Muscle of arm (tissue), 14 donors: ENCODE measurements at places on chromosomes 3 and 15. TPM values are rescaled to one million over a fixed set of nuclear protein-coding genes. Genes with fewer than 3 reads are reported as not detected.

DNA sequence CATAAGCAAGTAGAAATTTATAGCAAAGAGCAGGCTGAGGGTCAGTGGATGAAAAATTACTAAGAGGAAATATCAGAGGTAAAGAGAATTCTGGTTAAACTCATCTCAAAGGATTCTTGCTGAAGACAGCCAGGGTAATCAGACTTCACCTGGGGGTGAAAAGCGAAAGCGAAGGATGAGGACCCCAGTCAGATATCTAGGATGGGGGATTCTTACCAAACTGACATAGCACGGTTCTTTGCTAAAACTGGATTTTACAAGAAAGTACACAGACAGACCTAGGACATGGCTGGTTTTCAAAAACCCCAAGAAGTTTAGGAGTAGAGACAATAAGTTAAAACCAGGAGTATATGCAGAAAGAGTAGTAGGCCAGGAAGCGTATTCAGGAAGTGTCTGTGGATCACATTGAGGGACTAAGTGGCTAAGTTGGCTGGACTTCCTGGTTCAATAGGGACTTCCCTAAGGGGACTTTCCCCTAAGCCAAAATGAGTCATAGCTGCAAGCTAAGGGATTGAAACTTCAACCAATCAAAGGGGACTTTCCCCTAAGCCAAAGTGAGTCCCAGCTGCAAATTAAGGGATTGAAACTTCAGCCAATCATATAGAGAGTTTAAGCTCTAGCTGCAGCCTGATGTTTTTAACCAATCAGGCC lies 2.4 kb upstream of the CFAP91 start:
- no peak for DNase-seq

DNA sequence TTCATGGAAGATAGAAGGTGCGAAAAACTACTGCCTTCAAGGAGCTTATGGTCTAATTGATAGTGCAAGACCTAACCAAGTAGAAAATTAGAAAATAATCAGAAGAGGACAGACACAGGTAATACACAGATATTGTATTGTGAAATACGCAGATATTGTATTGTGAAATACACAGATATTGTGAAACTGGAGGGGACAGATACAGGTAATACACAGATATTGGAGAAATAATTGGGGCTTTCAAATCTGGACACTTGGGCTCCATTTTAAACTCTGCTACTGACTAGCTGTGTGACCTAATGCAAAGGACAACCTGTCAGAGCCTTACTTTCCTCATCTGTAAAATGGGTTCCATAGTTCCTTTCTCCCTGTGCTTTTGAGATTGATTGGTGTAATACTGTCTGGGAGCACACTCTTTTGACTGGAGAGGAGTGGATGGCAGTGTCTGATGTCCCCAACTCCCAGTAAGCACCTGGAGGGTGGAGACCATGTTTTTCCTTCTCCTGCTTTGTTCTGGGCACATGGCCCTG lies 272.8 kb downstream of the TLE3 start:
- DNase-seq = no peak

DNA sequence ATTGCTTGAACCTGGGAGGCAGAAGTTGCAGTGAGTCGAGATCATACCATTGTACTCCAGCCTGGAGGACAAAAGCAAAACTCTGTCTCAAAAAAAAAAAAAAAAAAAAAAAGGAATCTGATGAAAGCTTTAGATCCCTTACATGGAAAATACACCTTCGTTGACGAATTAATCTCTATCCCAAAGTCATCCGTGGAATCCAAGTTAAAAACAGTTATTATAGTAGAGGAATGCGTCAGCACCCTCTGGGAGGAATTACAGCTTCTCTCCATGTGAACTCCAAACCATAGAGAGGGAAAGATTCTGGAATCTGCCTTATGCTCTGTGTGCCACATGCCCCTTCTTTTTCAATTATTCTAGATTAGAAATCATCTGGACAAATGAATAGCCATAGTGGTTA lies 192.3 kb upstream of the C2CD4B start:
- no peak for DNase-seq

- DNase-seq = no peak
Measured at GRCh38 chr15:79991826-79992225, 20.8 kb upstream of the BCL2A1 start.

The PLA2G4B gene
- polyA plus RNA-seq = 7.5 TPM

DNA sequence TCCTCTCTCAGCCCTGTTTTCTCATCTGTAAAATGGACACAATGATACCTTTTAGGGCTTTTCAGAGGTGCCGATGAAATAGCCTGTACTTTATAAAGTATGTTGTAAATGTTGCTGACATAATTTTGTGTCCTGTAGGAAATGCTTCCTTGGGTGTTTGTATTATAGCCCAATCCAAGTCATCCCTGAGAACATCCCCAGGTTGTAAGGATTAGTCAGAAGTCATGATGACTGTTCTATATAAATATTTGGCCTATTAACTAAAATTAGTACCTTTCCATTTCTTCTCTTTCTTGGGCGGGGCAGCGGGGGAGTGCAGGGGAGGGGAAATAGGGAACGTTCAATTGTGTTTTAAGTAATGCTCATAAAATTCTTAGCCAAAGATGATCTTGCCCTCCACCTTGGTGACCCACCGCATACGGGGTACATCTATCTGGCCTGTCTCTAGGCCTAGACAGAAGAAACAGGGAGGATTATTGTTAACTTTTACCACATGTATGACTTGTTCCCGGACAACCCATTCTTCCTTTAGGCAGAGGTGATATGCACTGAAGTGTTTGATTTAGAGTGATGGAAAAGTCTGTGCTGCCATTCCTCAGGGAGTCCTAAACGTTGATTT lies 120.7 kb downstream of the VGLL4 start:
- no peak for DNase-seq

The CALML4 gene
- polyA plus RNA-seq = 17.7 TPM

The SH2D7 gene
- polyA plus RNA-seq = 0.27 TPM

DNA sequence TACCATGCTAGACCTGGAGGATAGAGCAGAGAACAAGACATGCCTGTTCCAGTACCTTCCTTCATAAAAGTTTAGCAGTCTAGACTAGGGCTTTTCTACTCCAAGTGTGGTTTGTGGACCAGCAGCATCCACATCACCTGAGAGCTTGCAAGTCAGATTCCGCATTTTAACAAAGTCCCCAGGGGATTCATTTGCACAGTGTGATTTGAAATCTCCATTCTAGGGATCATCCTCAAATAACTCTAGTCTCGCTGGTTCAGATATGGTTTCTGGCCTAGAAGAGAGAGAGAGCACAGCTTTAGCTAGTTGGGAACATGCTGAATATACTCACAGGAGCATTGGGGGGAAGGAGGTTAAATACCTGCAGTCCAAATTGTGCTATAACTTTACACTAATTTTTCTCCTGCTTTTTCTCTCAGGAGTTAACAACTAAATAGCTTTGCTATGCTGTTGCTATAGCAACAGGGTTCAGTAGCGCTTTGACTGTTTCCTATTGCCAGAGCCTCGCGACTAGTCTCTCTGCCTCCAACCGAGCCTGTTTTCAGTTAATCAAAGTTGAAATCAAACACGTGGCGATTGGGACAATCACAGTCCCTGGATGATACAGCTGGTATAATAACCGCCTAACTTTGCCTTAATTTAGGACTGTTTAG lies 64.0 kb upstream of the RASGRF1 start:
- DNase-seq = peak; percentile 9

The P2RY1 gene
- 8.7 TPM for polyA plus RNA-seq

DNA sequence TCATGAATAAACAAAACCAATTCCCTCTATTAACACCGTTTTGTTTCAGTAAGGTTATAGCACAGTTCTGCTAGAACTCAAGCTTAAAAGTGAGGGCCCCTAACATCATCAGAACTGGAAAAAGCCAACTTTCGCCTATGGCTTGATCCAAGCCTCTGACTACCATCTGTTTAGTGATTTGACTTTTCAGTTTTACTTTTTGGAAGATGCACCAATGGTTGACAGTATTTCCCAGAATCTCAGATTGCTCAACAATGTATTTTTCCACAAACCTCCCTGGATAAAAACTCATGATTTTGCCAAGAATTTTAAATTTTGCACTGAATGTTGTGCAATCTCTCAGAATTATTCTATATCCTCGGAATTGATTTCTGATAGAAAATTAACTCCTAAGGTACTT lies 190.7 kb downstream of the LSAMP start:
- DNase-seq = peak; percentile 70

- no peak for DNase-seq
Measured at GRCh38 chr3:126390201-126390600, 4.5 kb upstream of the CFAP100 start.

- no peak for DNase-seq
Measured at GRCh38 chr3:42631620-42632019, 21.9 kb upstream of the ZBTB47 start.

DNA sequence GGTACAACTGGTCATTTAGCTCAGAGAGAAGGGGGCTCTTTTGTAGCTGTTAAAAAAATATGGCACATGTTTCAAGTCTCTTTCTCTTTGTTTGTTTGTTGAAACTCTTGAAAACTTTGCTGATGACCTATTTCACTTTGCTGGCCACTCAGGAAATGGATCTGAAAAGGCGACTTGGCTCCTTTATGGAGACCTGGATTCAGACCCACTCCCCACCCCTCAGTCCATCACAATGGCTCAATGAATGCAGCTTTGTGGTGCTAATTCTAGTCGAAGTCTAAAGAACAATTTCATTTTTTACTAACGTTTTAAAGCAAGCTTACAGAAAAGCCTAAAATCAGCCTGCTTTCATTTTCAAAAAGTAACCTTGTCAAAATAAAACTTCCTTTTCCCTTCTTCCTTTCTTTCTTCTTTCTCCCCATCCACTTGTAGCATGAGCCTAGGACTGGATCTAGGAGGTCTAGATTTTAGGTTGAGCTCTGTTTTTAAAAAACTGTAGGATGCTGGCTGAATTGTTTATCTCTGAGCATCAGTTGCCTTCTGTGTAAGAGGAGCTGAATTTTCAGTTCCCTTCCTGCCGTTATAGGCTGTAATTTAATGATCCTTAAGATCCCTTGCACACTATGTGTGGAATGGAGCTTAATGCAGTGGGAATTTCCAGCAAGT lies 165.5 kb upstream of the FEZF2 start:
- DNase-seq = no peak

GRCh38 chr3:160205606-160206005 lies 19.6 kb upstream of the C3orf80 start:
- no peak for DNase-seq

GRCh38 chr3:159992589-159992988 lies 4.0 kb downstream of the IL12A start:
- no peak for DNase-seq

DNA sequence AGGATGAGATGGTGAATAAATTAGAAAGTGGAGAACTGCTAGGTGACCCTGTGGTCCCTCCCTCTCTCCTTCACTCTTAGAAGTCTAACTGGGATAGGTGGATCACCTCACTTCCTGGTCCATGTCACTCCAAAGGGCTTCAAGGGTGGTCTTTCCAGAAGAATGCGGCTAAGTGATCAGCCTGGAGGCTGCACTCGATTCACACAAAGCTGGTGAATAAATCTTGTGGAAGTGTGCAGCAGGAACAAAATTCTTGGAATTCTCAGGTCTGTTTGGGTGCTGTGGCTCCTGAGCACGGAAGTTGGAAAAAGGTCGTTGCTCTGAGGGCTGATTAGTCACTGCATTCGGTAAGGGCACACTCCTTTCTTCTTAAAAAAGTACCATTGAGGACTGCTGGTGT lies 46.3 kb downstream of the GASK1A start:
- no peak for DNase-seq

DNA sequence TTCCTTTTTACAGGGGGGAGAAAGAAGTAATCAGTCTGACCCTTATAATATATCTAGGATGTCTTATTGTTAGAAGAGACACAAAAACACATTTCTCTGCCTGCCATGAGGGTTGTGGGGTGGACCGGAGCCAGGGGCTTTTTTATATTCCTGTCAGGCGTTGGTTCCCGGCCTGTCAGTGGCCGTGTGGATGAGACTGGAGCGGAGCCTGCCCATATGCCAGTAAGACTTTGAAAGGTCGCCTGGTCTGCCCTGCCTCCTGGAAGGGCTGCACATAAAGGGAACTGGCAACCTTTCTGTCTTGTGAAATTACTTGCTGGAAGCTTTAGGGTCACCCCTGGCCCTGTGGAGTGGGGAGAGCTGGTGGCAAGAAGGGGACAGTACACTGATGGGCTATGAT lies 34.7 kb downstream of the MAP3K13 start:
- DNase-seq = no peak

DNA sequence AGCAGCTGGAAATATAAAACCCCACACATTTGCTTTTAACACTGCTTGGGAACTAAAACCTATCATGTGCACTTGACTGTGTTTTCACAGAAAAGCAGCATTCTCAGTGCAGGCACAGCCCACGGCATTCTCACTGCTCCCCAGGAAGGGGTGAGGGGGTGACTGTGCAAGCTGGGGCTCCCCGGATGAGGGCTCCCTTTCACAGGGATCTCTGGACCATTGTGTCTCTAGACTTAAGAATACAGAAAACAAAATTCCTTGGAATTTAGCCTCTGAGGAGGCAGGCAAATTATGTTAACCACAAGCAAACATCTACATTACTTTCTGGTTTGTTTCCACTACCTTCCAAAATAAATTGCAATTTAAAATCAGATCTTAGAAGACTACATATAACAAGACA lies 100.3 kb downstream of the FSIP1 start:
- no peak for DNase-seq

- no peak for DNase-seq
Measured at GRCh38 chr15:62998262-62998890, 44.2 kb upstream of the TPM1 start.

DNA sequence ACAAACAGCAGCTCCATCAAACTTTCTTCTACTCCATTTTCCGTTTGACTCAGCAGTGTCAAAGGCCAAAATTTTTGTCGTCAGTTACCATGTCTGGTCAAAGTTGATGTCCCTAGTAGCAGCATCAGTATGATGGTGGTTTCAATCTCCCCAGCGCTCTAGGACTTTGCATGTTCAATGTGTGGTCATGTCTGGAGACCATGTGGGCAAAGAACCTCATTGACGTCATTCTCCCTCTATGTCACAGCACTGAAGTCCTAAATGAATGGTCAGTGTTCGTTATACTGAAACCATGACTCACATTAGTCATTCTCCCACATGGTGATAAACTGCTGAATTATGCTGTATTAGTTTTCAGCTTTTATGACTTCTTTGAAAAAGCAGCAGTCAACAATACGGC lies 23.2 kb downstream of the SHC4 start:
- no peak for DNase-seq

The GPR176 gene
- polyA plus RNA-seq = 4.1 TPM
